Endothelial cell (in vitro differentiated cells): ENCODE measurements at places on chromosomes 3 and 15.

DNA sequence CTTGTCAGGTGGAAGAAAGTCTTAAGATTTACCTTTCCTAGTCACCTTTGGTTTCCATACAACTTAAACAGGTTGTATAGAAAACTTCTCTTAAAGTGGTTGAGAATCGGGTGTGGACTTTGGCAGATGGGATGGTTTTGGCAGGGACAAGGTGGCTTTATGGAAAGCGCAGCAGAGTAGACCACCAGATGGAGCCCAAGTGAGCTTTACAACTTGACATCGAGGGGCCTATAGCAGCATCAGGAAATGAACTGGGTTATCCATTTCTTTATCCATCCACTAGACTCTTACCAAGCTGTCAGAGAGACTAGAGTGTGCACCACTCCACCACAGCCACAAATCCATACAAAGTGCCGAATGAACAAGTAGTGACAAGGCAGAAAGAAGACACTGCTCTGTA is 85.3 kb upstream of the MBNL1 start:
- DNase-seq = peak; percentile 36

- no peak for DNase-seq
Observed at GRCh38 chr15:81889485-81889881, 156.3 kb downstream of the MEX3B start.

- DNase-seq = no peak
Observed at GRCh38 chr15:85439996-85440395, 59.6 kb downstream of the AKAP13 start.

DNA sequence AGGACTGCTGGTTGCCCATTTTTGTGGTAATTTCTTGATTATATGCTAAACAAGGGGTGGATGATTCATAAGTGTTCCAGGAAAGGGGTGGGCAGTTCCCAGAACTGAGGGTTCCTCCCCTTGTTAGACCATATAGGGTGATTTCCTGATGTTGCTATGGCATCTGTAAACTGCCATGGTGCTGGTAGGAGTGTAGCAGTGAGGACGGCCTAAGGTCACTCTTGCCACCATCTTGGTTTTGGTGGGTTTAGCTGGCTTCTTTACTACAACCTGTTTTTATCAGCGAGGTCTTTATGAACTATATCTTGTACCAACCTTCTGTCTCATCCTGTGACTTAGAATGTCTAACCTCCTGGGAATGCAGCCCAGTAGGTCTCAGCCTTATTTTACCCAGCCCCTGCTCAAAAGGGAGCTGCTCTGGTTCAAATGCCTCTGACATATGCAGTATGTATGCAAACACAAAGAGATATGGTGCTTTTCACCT is 46.2 kb downstream of the C3orf38 start:
- DNase-seq = no peak

- DNase-seq = no peak
Observed at GRCh38 chr15:63698692-63699091, 101.5 kb downstream of the FBXL22 start.

DNA sequence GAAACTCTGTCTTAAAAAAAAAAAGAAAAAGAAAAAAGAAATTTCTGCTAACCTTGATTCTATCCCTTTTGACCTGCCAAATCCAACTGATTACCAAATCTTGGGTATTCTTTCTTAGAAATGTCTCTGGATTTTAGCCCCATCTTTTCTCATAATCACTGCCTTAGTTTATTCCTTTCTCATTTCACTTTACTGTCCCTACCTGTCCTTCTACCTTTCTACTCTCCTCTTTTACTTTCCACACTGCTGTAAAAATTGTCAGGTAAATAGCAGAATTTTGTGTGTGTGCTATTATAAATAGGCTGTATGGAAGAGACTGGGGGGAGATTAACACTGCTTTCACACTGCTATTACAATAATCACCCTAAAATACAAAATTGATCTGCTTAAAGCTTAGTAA is 16.7 kb downstream of the PIK3CA start:
- DNase-seq = no peak

DNA sequence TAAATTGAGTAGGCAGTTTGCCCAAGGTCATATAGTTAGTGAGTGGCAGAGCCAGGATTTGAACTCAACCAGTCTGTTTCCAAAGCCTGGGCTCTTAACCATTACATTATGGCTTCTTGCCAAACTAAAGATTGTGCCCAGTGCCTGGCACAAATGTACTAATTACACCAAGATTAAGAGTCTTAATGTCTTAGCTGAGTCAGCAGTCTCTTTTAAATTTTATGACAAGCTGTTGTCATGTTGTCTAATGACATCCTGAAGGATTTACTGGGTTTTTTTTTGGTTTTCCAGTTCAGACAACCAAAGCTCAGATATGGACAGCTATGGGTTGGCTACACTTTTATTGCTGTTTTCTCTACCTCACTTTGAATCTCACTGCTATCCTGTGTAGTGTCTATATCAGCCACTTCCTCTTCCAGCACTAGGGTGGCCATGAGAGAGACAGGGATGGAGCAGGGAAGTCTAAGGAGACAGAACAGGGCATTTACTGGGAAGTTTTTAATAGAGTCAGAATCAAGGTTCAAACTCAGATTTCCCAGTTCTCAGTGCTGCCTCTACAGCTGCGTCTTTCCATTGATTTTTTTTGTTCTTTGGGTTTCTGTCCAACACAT is 10.5 kb downstream of the FBXL2 start:
- no peak for DNase-seq

GRCh38 chr3:148992027-148992634 is 791 bp downstream of the GYG1 start:
- DNase-seq = peak; percentile 45

- no peak for DNase-seq
Observed at GRCh38 chr15:63797116-63797515, 36.6 kb downstream of the HERC1 start.

DNA sequence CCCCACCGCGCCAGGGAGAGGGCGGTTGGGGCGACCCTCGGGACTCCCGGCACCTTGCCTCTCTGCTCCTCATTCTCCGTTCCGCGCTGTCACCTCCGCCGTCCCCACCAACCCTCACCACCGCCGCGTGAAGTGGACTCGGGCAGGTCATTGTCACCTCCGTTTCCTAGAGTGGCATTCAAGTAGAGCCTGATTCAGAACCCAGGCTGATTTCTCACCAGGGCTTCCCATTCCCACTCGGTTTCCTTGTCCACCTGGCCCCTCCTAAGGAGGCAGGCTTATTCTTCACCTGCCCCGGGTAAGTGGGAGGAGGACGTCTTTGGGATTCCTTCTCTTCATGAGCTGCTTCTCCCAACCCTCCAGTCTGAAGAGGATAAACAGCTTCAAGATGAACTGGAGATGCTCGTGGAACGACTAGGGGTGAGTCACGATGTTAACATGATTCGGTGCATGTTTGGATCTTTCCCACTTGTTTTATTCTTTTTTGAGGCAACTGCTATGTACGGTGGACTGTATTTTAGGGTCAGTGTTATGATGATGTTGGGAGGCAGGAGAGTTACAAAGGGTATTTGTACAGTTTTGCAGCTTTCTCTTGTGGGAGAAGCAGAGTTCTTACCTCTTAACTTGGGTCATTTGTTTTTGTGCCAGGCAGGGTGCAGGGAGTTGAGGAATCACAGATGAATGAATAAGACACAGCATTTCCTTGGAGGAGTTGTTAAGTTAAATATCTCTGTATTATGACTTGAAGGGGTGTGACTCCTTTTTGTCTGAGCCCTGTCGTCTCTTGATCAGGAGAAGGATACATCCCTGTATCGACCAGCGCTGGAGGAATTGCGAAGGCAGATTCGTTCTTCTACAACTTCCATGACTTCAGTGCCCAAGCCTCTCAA is 692 bp downstream of the PSMD2 start:
- DNase-seq = no peak

DNA sequence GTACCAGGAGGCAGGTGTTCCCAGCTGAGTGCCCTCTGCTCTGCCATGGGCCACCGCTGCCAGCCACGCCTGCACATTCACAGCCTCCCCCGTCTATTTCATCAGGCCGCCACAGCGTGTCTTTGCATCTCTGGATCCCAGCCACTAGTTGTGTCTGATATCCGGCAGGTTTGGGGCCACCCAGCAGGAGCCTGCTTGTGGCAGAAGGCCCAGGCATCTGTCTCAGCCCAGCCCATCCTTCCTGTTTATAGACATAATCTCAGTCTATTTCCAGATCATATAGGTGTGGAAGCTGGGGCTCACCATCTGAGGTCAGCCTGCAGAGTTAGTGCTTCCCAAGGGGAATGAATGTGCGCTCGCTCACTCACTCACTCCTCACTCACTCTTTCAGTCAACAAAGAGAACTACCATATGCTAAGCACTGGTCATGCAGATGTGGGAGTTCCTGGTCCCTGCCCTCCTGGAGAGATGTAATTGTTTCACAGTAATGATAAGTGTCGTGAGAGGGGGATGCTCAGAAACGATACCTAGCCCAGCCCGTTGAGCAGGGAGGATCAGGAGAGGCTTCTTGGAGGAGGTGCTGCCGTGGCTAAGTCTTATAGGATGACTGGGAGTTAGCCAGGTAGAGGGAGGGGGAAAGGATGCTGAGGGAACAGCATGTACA is 60.6 kb downstream of the FGD5 start:
- no peak for DNase-seq

- no peak for DNase-seq
Observed at GRCh38 chr3:157872902-157873301, 233.3 kb downstream of the SHOX2 start.

GRCh38 chr3:15159501-15160136 is 46.4 kb upstream of the CAPN7 start:
- no peak for DNase-seq

GRCh38 chr3:178325330-178325729 is 210.9 kb upstream of the KCNMB2 start:
- DNase-seq = no peak

GRCh38 chr3:114411811-114412803 is 118.3 kb downstream of the TIGIT start:
- DNase-seq = no peak

GRCh38 chr3:23052208-23052607 is 150.9 kb upstream of the UBE2E2 start:
- no peak for DNase-seq
